ENCODE measurements at places on chromosomes 1 and 21. TPM values are rescaled to one million over a fixed set of nuclear protein-coding genes. Genes with fewer than 3 reads are reported as not detected.
A peak's percentile ranks its signal among the peaks of the same experiment; 100 is the strongest.

GRCh38 chr1:43414634-43415223, 25.0 kb downstream of the SZT2 start:
- H3K4me3 ChIP-seq: no peak overlapping the region
- H3K4me1 ChIP-seq: no peaks in the 10 kb centered on the region
- no peak overlapping the region for H3K27ac ChIP-seq
- no peaks in the 10 kb centered on the region for H3K27me3 ChIP-seq

DNA sequence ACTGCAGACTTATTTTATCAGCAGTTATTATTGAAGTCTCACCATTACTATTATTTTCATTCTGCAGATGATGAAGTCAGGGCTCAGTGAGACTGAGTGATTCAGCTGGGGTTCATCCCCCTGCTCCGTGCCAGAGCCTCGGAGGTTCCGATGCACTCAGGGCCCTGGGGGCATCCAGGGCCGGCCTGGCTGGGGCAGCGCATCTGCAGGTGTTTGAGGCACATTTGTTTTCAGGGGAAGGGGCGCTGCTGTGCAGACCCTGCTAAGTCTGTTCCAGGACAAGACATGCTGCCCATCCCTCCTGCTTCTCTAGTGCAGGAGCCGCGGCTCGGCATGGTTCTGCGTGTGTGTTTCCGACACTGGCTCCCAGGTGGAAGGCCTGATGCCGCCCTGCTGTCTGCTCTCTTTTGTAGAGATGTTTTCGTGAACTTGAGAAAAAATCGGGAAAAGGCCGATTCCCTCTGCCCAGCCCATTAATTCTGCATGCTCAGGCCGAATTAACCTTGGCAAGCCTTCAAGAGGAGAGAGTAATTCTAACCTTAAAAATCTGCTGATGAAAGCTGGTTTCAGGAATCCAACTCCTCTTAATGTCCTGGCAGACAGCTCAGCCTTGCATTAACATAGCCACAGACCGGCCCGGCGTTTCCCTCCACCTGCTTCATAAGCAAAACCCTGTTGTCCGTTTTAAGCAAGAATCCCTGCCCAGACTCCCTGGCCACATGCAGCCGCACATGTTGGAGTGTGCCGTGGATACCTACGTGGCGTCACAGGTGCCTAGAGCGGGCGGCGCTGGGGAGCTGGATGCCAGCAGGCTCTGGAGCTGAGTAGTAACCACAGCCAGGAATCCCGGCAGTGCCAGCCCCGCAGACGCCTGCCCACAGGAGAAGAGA, 316.0 kb upstream of the VAMP3 start:
- no peaks in the 10 kb centered on the region for H3K36me3 ChIP-seq
- H3K27me3 ChIP-seq: no peaks in the 10 kb centered on the region
- no peak overlapping the region for H3K4me3 ChIP-seq
- H3K27ac ChIP-seq: no peak overlapping the region

DNA sequence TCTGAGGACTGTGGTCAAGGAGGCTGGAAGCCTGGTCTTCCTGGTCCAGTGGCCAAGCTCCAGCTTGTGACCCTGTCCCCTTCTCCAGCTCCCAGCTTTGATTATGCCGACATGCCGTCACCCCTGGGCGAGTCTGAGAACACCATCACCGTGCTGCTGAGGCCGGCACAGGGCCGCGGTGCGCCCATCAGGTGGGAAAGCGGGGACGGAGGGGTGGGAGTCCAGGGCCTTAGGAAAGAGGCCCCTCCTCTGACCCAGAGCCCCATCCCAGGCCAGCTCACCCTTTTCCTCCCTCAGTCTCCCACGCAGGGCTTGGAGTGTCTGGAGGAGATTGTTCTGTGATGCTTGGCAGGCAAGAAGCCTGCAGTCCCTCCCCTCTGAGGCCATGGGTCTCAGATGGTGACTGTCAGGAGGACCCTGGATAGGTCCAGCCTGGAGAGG, 43.6 kb downstream of the PTPRU start:
- H3K27me3 ChIP-seq: no peaks in the 10 kb centered on the region
- H3K36me3 ChIP-seq: peaks cover 36% of the 10 kb centered on the region
- no peaks in the 10 kb centered on the region for H3K4me1 ChIP-seq
- H3K4me3 ChIP-seq: no peak overlapping the region

DNA sequence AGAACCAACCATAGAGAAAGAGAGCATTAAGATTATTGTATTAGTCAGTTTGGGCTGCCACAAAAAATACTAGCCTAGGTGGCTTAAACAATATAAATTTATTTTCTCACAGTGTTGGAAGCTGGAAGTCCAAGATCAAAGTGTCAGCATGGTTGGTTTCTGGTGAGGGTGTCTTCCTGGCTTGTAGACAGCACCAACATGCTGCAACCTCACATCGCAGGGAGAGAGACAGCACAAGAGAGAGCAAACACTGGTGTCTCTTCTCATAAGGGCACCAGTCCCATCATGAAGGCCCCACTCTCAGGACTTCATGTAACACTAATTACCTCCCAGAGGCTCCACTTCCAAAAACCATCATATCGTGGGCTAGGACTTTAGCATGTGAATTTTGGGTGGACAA, 30.6 kb upstream of the HAO2 start:
- H3K27ac ChIP-seq: no peak overlapping the region
- H3K4me3 ChIP-seq: no peak overlapping the region
- H3K4me1 ChIP-seq: peaks cover 5% of the 10 kb centered on the region

The PRAMEF17 gene
- not detected for polyA plus RNA-seq

DNA sequence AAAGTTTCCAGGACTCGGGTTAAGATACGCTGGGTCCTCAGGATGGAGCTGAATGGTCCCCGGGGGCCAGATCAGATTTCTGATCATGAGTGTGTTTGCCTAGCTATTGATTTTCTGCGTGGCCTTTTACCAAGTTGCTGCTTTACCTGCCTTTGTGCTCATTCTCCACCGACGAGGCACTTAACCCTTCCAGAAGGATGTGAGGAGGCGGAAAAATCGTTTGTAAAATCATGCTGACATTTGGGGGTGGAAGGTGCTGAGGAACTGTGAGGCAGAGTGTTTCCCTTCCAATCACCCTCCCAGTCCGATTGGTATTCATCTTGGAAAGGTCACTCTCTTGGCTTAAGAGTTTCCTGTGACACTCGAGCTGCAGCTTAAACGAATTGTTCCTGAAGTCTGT, 337.1 kb upstream of the KAZN start:
- no peak overlapping the region for H3K4me3 ChIP-seq
- H3K36me3 ChIP-seq: no peaks in the 10 kb centered on the region
- H3K27ac ChIP-seq: no peak overlapping the region

The FAF1 gene
- 23.2 TPM for polyA plus RNA-seq

The DNAI4 gene
- polyA plus RNA-seq: 0.44 TPM

GRCh38 chr1:84401156-84401555, 2.9 kb downstream of the DNASE2B start:
- H3K36me3 ChIP-seq: no peaks in the 10 kb centered on the region
- no peaks in the 10 kb centered on the region for H3K27me3 ChIP-seq
- H3K4me3 ChIP-seq: no peak overlapping the region
- no peaks in the 10 kb centered on the region for H3K4me1 ChIP-seq
- no peak overlapping the region for H3K27ac ChIP-seq

- H3K27ac ChIP-seq: no peak overlapping the region
- no peak overlapping the region for H3K4me3 ChIP-seq
- DNase-seq: peak; percentile 23
- H3K27me3 ChIP-seq: peaks cover 4% of the 10 kb centered on the region
- H3K36me3 ChIP-seq: no peaks in the 10 kb centered on the region
Observed at GRCh38 chr1:206094024-206094423, 23.2 kb downstream of the AVPR1B start.

- H3K27me3 ChIP-seq: no peaks in the 10 kb centered on the region
- no peak for DNase-seq
- no peak overlapping the region for H3K4me3 ChIP-seq
- H3K36me3 ChIP-seq: no peaks in the 10 kb centered on the region
- H3K4me1 ChIP-seq: peaks cover 1% of the 10 kb centered on the region
Observed at GRCh38 chr21:28828981-28829380, 163.7 kb downstream of the LTN1 start.

The CACNA1S gene
- not detected for polyA plus RNA-seq

The EPHA10 gene
- polyA plus RNA-seq: 0.18 TPM

- peak overlapping the region; percentile 72 for H3K27ac ChIP-seq
- H3K36me3 ChIP-seq: no peaks in the 10 kb centered on the region
- H3K27me3 ChIP-seq: no peaks in the 10 kb centered on the region
- H3K4me1 ChIP-seq: peaks cover 18% of the 10 kb centered on the region
- H3K4me3 ChIP-seq: no peak overlapping the region
Observed at GRCh38 chr1:67571901-67572593, 113.0 kb upstream of the GADD45A start.

The USH2A gene
- polyA plus RNA-seq: not detected

The DIRAS3 gene
- 3.1 TPM for polyA plus RNA-seq

DNA sequence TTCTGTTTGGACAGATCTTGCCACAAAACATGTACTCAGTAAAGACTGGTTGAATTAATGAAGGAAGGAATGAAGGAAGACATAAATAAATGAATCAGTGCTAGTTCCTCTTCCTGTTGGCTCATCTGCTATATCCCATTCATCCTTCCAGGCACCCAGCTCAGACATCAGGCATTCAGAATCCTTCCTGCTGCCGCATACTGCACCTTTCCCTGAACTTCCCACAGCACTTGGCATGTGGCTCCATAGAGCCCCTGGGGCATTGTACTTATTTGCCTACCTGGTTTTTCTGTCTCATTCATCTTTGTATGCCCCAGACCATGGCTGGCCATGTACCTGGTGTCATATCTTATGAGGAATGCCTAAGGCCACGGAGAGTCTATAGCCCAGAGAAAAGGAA, 34.4 kb upstream of the ZNF648 start:
- no peak for DNase-seq
- no peaks in the 10 kb centered on the region for H3K36me3 ChIP-seq
- H3K27ac ChIP-seq: no peak overlapping the region
- no peak overlapping the region for H3K4me3 ChIP-seq

DNA sequence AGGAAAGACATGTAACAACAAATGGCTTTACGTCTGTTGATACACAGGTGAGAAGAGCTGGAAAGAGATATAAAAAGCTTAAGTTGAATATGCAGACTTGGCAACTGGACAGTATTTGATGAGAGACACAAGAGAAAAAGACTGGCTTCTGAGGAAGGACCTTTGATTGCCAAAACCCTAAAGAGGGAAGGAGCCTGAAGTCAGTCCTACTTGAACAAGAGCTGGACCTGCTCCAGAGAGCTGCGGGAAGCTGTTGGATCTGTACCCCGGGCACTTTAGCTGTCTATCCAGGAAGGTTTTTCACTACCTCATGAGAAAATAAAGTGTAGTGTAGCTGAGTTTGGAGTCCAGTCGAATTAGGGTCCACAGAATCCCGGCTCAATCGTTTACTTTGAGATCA, 25.3 kb upstream of the LRRC8B start:
- no peak overlapping the region for H3K27ac ChIP-seq
- no peaks in the 10 kb centered on the region for H3K4me1 ChIP-seq
- no peak overlapping the region for H3K4me3 ChIP-seq
- H3K36me3 ChIP-seq: no peaks in the 10 kb centered on the region
- DNase-seq: no peak
- no peaks in the 10 kb centered on the region for H3K27me3 ChIP-seq

The BRDT gene
- polyA plus RNA-seq: not detected

The NPR1 gene
- 5.7 TPM for polyA plus RNA-seq

DNA sequence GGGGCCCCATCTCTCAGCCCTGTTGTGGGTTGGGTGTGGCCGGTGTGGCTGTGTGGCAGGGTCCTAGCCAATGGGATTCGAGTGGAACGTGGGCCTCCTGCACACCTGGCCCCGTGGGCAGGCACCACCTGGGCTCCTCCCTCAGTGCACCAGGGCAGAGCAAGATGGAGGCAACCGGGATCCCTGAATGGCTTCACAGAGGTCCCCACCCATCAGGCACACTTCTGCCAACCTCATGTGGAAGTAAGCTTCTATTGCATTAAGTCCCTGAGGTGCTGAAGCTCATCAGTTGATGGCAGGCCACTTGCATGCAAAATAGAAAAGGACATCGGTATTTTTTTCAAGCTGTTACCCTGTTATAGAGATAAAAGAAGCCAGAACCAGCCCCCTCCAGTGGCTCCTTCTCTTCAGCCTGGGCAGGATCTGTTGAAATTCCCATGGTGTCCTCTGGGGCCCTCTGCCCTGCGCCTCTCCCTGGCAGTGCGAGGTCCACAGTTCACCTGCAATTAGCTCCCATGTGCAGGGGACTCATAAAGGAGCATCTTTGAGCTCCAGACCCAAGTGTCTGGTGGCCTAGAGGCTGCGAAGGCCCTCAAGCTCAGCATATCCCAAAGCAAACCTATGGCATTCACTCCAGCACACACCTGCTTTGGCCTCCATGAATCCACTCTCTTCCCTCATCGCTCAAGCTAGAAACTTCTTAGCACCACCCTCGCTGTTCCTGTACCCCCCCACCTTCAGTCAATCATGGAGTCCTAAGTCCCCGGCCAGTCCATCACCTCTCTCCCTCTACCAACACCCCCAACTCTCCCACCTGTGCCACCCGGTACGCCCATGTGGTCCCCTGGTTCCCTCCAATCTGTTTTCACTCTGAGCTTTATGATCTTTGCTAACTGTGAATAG, 2.1 kb upstream of the SLC45A1 start:
- no peak overlapping the region for H3K4me3 ChIP-seq
- H3K4me1 ChIP-seq: peaks cover 50% of the 10 kb centered on the region
- no peaks in the 10 kb centered on the region for H3K27me3 ChIP-seq
- no peak overlapping the region for H3K27ac ChIP-seq
- no peak for DNase-seq
- H3K36me3 ChIP-seq: no peaks in the 10 kb centered on the region

The ACBD3 gene
- polyA plus RNA-seq: 35.9 TPM

The MYBPH gene
- polyA plus RNA-seq: 0.05 TPM

DNA sequence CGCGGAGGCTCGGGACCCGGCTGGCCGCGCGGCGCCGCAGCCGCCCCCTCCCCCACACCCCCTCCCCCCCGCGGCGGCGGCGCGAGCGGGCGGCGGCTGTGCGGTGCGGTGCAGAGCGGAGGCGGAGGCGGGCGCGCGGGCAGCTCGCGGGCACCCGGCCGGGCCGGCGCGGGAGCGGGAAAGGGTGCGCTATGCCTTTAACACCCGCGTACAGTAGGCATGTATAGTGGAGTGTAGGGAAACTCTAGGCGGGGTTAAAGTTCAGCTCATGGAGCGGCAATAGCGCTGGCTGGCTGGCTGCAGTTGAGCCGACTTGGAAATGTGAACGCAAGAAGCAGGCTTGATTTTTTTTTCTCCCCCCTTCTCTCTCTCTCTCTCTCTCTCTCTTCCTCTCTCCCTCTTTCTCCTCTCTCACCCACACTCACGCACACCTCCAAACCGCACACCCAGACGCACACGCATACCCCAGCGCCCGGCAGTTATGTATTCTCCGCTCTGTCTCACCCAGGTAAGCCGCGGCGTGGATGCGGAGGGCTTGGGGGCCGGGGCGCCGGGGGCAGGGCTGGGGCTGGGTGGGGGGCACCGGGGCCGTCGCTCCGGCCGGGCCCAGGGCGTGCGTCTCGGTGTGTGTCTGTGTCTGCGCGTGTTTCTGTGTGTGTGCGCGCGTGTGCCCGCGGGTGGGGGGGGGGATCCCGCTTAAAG, at the start of gene NFIA:
NFIA (plus strand) TSS at position 251 of the 702 bp plus-strand sequence.
- peaks cover 69% of the 10 kb centered on the region for H3K4me1 ChIP-seq
- no peaks in the 10 kb centered on the region for H3K36me3 ChIP-seq
- peak within 1 kb of the TSS; percentile 90 for H3K27ac ChIP-seq
- DNase-seq: peak; percentile 67
- peak within 1 kb of the TSS; percentile 90 for H3K4me3 ChIP-seq

- H3K4me3 ChIP-seq: no peak overlapping the region
- H3K27me3 ChIP-seq: no peaks in the 10 kb centered on the region
- no peaks in the 10 kb centered on the region for H3K4me1 ChIP-seq
- H3K36me3 ChIP-seq: peaks cover 37% of the 10 kb centered on the region
Observed at GRCh38 chr1:53777272-53777671, 38.3 kb upstream of the GLIS1 start.

- no peak overlapping the region for H3K27ac ChIP-seq
- peaks cover 45% of the 10 kb centered on the region for H3K4me1 ChIP-seq
- no peak overlapping the region for H3K4me3 ChIP-seq
- H3K36me3 ChIP-seq: no peaks in the 10 kb centered on the region
Observed at GRCh38 chr1:235302143-235302542, 25.8 kb downstream of the ARID4B start.

The SLC44A3 gene
- polyA plus RNA-seq: 11.6 TPM
